Skin of body (tissue), 3 donors: ENCODE measurements at places on chromosomes 6 and 20. TPM values are rescaled to one million over a fixed set of nuclear protein-coding genes. Genes with fewer than 3 reads are reported as not detected.
A peak's percentile ranks its signal among the peaks of the same experiment; 100 is the strongest.

DNA sequence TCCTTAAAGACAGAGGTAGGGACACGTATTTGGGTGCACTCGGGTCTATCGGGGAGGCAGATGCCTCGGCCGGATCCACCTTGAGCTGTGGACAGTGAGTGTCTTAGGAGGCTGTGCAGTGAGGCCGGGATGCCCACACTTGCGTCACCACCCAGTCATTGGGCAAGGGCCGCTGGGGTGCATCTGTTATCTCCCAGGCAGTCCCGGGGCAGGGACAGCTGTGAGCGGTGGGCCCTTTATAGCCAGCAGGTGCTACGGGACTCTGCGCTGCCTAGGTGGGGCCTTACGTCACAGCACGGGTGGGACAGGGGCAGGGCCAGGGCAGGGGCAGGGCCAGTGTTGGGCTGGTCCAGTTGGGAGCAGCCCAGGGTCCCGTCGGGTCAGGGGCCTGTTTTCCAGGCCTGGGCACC lies 689 bp upstream of the COL20A1 start:
- DNase-seq: no peak

DNA sequence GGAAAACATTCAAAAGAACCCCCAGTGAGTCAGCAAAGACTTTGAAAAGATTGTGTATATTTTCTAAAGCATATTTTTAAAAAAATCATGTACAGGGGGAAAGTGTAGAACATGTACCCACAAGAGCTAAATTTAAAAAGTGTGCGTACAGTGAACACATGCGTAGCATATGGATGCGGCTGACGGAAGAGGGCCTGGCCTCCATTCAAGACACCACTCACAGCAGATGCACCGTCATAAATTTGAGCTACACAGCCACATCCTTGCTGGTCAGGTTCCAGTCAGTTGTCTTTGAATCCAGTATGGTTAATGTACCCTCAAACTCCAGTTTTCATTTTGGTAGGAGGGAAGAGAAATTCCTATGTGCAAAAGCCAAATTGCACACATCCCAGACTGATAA lies 54.3 kb upstream of the SPACA1 start:
- DNase-seq: peak; percentile 71

GRCh38 chr6:23456396-23456795 lies 669.6 kb upstream of the NRSN1 start:
- no peak for DNase-seq

LIN28B gene
- 0.20 TPM for total RNA-seq

- no peak for DNase-seq
These were observed 93.3 kb downstream of the PERP start for GRCh38 chr6:138013959-138014358.
